Nucleus accumbens (tissue), 56 donors: ENCODE measurements at places on chromosomes 4 and X.

- no peak for DNase-seq
These were observed 177.9 kb upstream of the TENM3 start for GRCh38 chr4:182065255-182065654.

DNA sequence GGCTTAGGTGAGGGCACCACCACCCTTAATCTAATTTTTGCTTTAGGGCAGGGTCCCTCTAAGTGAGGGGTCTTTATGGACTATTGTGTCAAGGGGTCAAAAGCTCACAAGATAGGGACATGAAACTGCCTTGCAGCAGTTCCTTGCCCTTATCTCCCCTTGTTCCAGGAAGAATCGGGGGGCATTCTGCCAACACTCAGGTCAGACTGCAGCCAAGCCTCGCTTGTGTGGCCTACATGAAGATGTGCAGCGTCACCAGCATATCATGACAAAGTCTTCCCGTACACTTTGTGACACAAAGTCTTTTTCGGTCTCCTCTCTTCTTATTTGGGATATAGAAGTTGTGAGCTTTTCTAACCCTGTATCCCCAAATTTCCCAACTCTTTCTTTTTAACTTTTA, 17.5 kb upstream of the USP9X start:
- DNase-seq, result no peak

DNA sequence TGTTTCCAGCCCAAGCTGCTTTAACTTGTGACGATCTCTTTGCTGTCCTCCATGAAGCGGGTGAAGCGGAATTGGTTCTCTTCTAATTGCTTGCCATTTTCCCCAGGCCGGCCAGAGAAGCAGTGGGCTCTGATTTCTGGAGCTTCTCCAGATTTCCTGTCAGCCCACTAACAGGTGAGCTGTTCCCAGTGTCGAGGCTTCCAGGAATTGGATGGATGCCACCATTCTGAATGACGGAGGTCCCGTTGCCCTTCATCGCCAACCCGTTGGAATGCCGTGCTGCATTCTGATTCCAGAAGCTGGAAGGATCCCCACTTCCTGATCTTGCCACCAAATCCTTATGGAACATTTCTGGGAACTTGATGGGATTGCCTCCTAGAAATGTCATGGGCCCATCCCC, 31.0 kb downstream of the PAGE1 start:
- DNase-seq, result no peak

DNA sequence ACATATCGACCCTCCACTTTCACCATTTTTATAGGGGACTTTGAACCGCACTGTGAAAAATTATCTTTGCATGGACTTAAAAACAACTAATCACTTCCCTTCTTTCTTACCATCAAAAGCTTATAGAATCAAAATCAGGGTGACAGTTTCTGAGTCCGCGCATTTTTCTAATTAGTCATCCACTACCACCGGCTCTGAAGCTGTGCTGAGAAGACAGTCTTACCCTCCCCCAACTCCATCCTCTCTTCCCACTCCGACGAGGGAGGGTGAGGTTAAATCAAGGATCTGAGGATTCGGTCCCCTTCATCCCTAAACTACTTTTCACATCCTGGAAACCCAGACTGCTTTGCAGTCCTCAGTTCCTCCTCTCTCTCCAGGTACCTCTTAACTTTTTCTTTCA, 4.2 kb downstream of the DCTD start:
- no peak for DNase-seq

DNA sequence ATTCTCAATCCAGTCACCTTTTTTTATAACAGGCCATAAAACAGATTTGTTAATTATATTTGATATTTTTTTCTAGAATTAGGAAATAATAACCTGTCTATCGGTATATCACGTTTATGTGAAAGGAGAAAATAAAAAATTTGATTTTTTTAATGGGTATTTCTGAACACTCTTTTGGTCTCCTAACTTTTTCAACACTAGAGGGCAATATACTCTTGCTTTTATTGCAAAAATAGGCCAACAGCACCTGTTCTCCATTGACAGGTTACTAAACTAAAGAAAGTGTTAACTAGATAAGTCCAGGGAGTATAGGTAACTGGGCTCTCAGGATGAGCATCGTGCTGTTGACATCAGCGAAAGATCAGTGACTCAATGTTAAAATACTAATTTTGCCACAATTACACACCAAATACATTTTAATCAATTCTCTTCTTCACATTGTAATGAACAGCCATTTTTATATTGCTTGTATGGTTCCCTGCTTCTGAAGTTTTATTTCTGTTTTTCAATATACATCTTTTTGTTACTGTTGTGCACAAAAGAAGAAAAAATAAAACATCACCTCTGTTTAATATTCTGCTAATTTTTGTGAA, 22.8 kb downstream of the NDST4 start:
- no peak for DNase-seq

DNA sequence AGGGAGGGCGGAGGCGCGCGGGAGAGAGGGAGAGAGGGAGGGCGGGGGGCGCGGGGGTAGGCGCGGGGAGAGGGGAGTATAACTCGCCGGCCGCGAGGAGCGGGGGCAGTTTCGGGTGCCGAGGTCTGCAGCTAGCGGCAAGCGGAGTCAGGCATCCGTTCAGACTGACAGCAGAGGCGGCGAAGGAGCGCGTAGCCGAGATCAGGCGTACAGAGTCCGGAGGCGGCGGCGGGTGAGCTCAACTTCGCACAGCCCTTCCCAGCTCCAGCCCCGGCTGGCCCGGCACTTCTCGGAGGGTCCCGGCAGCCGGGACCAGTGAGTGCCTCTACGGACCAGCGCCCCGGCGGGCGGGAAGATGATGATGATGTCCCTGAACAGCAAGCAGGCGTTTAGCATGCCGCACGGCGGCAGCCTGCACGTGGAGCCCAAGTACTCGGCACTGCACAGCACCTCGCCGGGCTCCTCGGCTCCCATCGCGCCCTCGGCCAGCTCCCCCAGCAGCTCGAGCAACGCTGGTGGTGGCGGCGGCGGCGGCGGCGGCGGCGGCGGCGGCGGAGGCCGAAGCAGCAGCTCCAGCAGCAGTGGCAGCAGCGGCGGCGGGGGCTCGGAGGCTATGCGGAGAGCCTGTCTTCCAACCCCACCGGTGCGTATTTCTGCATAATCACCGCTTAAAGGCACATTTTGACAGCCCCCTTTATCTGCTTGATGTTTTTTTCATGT, at the start of gene POU4F2:
TSS of gene POU4F2 (plus strand) at position 108 of the 720 bp plus-strand sequence. CDS start at position 356, 248 bp downstream.
- DNase-seq, result peak; percentile 21

- DNase-seq, result no peak
These were observed 534.2 kb downstream of the RAB28 start for GRCh38 chr4:12949719-12950490.

- no peak for DNase-seq
These were observed 755.5 kb downstream of the STIM2 start for GRCh38 chr4:27616166-27616565.

GRCh38 chrX:10441464-10441863, 178.9 kb downstream of the MID1 start:
- DNase-seq, result no peak

- no peak for DNase-seq
These were observed 48.3 kb downstream of the AMELX start for GRCh38 chrX:11341274-11342201.

DNA sequence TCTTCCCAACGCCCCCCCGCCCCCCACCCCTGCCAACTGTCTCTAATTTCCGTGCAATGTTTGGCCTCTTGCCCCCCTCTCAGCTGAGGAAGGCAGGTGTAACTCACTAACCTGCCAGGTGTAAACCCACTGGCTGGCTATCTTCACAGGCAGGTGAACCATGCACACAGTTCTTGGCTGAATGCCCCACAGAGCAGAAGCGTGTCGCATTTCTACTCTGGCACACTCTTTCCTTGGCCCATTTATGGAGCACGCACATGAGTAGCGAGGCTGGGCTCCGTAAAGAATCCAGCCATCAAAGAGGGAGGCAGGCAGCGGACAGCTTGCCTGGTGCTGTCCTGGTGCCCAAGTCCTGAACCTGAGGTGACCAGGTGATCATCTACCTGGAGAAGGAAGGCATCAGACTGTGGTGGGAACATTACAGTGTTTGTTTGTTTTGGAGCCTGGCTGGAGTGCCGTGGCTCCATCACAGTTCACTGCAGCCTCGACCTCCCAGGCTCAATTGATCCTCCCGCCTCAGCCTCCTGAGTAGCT, 39.2 kb upstream of the CRMP1 start:
- DNase-seq, result no peak

DNA sequence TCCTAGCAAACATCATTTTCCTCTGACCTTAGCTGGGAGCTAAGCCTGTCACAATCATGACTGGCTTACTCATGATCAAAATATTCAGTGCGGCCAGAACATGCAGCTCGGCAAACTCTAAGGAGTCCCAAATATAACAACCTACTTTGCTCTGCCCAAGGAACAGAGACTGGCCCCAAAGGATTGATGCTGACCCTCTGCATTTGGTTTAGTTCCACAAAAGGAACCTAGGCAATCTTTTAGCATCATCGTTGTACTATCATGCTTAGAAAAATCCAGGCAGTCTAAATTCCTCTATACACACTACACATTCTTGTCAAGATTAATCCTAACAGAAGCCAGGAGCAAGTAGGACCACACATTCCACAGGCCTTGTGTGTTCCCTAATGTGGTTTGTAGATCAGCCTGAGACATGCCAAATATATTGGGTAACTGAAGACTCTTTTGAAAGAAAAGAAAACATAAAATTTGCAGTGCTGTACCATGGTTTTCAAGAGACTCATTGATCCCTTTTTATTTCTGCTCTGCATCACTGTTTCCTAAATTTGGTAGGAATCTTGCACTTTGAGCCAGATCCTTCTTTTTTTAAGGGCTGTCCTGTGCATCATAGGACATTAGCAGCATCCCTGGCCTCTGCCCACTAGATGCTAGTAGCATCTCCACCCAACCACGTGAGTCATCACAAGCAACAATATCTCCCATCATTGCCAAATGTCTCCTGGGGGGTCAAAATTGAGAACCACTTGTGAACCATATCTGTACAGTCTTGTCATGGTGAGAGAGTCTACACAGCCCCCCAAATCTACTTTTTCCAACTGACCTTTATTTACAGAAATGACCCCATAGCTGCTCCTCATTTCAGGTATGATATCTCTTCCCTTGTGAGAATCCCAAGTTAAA, 17.6 kb upstream of the CC2D2A start:
- DNase-seq, result no peak

GRCh38 chrX:1527457-1527856, 9.5 kb downstream of the P2RY8 start:
- DNase-seq, result no peak

- DNase-seq, result no peak
These were observed 274.4 kb downstream of the DCTD start for GRCh38 chr4:182642831-182643230.

DNA sequence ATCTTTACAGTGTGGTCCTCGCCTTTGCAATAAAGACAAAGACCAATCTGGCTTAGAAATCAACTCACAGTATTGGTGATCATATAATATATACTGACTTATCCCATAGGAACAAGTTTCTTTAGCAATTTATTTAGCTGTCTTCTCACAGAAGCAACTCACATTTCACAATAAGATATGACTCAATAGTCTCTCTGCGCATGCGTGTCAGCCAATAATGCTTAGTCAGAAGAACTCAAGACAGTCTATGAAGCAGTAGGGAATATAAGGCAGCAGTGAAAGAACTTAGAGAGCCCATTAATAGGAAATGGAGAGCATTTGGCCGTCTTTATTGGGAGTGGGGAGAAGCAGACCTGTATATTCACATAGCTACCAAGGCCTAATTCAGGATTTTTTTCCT, 216.7 kb downstream of the IL13RA2 start:
- no peak for DNase-seq

GRCh38 chr4:90030953-90031352, 96.2 kb upstream of the CCSER1 start:
- no peak for DNase-seq

GRCh38 chr4:89269121-89269666, 38.4 kb downstream of the GPRIN3 start:
- DNase-seq, result no peak

- no peak for DNase-seq
These were observed 20.0 kb downstream of the EMCN start for GRCh38 chr4:100497791-100498190.

DNA sequence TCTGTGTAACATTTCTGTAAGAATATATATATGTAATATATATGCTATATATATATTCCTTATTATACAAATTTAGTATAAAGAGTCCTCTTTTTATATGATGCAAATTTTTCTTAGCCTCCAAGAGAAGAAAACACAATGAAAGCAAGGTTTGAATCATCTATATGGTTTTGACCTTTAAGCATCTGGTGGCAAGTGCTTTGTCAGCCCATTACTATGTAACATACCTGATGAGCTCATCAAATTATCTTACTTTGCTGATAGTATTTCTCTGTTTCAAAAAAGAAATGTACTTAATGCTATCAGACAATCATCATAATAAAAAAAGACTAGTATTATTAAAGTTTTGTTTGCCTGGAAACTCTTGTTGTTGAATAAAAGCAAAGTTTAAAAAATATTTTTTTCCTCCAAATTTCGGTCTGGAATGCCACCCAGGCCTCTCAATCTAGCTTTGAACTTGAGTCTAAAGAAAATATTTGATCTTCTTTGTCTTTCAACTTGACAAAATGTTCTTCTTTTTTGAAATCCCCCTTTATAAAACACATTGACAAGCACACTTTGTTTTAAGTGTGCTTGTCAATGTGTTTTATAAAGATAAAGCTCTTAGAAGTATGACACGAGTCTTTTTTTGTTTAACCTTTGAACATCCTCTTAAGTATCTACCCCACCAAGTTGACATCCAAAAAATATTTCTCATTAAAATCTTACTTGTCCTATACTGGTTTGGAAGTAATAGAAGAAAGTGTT, 26.2 kb downstream of the ZNF330 start:
- no peak for DNase-seq

GRCh38 chrX:20144491-20144890, 2.9 kb upstream of the EIF1AX start:
- no peak for DNase-seq

GRCh38 chrX:45952030-45952429, 593.2 kb downstream of the ZNF674 start:
- DNase-seq, result no peak

DNA sequence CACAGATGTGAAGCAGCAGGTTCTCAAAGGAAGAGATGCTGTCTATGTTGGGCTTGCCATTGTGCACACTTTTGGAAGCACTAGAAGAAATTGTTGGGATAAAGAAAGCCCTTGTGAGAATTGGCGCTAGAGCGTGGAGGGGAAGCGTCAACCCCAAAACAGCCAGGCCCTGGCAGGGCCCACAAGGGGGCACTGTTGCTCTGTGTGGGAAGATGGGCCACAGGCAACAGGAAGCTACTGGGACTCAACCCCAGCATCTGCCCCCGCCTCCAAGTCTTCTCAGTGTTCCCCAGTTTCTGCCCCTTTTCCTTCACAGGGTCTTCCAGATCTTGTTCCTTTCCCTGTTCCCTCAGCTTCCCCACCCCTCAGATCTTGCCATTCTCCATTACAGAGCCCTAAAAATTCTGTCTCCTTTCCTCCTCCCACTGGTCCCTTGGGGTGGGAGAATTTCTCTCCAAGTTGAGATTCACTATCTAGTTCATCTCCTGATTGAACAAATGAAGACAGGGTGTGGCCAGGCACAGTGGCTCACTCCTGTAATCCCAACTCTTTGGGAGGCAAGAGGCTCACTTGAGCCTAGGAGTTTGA, 85.5 kb downstream of the STARD8 start:
- DNase-seq, result no peak

- DNase-seq, result no peak
These were observed 76.0 kb downstream of the INTS6L start for GRCh38 chrX:135596495-135596894.

GRCh38 chr4:150997141-150997540, 17.9 kb downstream of the LRBA start:
- DNase-seq, result no peak
